Fibroblast of villous mesenchyme (primary cell): ENCODE measurements at places on chromosomes 11 and 22. TPM values are rescaled to one million over a fixed set of nuclear protein-coding genes. Genes with fewer than 3 reads are reported as not detected.

DNA sequence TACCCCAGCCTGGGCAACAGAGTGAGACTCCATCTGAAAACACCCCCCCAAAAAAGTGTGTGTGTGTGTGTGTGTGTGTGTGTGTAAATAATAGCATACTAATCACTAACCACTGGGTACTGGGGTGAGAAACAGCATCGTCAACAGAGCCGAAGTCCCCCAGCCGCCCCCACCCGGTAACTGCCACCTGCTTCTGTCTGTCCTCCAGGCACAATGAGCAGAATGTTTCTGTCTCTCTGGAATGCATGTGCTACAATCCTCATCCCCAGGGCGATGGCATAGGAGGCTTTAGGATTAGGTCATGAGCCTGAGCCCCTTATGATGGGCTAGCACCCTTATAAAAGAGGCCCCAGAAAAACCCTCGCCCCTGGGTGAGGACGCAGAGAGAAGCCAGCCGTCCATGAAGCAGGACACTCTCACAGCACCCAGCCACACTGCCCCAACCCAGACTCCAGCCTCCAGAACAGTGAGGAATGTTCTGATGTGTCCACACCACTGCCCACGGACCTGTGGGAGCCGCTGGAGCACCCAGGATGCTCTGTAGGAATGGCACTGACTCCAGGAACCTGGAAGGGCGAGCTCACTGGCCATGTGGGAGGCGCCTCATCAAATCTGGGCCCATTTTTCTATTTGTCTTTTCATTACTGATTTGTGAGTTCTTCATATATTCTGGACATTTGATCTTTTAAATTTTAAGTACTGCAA is 9.9 kb downstream of the TTLL8 start:
- no peak for DNase-seq

GRCh38 chr22:42931421-42932196 is 74.5 kb upstream of the ARFGAP3 start:
- DNase-seq, result peak; percentile 80

DNA sequence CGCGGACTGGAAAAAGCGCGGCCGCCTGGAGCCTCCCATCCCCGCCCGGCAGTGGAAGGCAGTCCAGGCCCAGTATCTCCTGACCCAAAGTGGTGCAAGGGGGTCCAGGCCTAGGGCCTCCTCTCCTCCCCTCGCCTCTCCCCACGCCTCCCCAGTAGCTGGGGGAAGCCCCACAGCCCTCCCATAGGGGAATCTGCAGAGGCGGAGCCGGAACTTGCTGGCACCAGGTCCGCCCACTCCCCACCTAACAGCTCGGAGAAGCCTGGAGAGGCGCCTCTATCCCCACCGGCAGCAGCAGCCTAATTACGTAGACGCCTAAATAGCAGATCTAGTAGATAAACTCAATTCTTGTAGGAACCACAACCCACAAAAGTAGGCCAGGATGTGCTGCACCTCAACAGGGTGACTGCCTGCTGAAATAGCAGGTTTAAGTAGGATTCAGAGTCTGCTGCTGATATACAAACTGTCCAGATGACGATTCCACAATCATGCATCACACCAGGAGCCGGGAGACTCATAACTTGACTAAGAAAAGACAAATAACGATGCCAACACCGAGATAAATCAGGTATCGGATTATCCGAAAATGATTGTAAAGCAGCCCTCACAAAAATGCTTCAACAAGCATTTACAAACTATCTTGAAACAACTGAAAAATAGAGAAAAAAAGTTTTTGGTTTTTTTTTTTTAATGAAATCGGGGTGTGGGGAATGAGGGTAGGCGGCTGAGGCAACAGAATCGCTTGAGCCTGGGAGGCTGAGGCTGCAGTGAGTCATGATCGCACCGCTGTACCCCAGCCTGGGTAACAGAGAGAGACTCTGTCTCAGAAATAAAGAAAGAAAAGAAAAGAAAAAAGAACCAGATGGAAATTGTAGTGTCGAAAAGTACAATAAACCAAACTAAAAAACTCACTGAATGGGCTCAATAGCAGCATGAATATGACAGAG is 11.4 kb upstream of the BRD1 start:
- DNase-seq, result peak; percentile 27

DNA sequence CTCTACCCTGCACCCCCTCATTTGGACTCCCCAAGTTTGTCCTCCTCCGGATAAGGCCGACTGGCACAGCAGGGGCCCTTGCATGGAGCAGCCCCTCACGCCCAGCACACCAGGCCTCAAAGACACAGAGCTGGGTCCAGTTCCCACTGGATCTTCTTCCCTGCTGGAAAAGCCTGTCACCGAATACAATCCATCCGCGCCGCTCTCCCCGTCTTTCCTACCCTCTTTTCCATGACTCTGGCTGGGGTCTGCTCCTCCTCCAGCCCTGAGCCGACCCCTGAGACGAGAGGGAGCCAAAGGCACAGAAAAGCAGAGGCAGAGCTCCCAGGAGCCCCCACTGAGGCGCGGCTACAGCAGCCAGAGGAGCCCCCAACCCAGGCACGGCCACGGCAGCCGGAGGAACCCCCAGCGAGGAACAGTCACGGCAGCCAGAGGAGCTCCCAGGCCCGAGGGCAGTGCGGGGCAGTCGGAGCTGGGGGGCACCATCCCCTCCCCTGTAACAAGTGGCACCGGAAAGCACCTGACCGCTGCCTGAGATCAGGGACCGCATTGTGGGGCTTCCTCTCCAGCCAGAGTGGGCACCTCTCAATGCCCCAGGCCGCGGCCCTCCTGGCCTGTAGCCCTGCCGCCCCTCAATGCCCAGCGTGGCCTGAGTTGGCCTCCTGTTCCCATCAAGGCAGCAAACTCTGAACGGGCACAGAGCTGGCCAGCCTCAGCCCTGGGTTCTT is 12.0 kb downstream of the ALG12 start:
- DNase-seq, result no peak

GRCh38 chr11:98185245-98185644 is 835.5 kb upstream of the CNTN5 start:
- DNase-seq, result no peak

DNA sequence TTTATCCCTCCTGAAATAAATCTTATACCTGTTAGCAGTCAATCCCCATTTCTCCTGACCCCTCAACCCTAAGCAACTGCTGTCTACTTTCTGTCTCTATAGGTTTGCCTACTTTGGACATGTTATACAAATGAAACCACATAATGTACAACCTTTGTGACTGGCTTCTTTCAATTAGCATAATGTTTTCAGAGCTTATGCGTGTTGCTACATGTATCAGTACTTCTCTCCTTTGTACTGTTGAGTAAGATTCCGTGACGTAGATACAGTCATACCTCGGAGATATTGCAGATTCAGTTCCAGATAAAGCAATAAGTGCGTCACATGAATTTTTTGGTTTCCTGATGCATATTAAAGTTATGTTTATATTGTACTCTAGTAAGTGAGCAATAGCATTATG is 127.3 kb downstream of the MORC2 start:
- DNase-seq, result peak; percentile 16

DNA sequence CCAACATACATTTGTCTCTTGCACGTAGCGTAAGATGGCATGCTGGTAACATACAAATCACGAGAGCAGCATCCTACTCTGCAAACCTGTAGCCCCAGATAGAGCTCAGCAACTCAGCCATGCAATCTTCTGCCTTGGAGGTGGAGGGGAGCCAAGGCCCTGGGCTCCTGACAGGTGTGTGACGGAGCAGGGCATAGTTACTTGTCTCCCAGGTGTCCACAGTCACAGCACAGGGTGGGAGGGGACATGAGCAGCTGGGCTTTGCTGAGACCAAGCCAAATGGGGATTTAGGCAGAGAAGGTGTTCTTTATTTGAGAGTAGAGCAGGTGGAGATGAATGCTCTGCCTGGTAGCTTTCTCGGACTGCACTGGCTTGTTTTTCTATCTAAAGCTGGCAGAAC is 111.7 kb downstream of the TEAD1 start:
- no peak for DNase-seq

GRCh38 chr11:61174273-61174672 is 13.0 kb upstream of the VPS37C start:
- no peak for DNase-seq

DNA sequence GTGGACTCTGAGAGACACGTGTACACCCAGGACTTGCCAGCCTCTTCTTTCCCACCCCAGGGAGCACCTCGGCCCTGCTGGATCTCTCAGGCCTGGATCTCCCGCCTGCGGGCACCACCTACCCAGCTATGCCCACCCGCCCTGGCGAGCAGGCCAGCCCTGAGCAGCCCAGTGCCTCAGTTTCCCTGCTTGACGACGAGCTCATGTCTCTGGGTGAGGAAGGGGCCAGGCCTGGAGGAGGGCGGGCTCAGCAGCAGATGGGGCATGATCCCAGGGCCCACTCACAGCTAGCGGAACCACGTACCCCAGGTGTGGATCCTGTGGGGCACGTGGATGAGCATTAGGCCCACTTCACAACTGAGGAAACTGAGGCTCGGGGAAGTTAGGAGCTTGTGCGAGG is 13.7 kb upstream of the SH3BP1 start:
- DNase-seq, result no peak

DNA sequence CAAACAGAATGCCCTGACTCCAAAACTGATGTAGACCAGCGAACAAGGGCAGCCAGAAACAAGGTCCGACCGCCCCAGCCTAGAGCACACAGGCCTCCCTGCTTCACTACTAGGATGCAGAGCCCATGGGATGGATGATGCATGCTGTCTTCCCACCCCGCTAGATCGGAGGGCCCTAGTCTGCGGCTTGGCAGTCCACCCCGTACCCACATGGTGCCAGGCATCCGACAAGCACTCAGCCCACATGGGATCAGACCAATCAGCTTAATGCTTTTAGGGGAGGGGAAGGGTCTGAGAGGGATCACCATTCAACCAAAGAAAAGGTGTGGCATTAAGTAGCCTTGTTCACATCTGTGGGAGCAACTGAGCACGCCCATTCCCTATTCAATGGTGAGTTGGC is 30.6 kb downstream of the PISD start:
- no peak for DNase-seq

- no peak for DNase-seq
Measured at GRCh38 chr11:113954235-113954634, 20.7 kb upstream of the HTR3A start.

DNA sequence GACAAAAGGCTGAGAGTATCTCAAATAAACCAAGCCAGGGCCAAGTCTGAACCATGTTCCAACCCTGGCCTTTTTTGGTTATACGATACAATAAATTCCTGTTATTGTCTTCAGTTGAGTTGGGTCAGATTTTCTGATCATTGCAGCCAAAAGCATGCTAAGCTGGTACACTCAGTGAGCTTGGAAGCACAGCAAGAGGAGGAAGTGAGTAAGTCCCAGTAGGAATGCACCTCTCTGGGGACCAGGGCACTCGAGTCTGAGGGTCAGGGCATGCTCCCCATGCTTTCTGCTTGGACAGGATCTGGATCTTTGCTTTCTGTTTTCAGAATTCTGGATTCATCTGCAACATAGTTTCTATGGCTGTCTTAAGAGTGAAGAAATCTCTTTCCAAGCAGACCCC is 73.1 kb downstream of the TMPRSS5 start:
- DNase-seq, result no peak

DNA sequence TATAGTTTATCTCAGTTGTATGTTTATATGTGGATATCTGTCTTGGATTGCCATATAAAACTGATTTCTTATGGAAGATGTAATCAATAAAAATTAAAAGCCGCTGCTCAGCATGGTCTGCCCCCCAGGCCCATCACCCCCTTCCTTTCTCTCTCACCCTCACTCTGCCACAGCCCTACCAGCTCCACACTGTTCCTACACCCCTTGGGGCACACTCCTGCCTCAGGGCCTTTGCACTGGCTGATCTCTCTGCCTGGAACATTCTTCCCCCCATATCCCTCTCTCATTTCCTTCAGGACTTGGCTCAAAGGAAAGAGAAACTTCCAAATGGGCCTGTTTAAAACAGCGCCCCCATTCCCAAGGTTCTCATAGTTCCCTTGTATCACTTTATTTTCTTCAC is 63.1 kb downstream of the LRRC32 start:
- DNase-seq, result no peak

DNA sequence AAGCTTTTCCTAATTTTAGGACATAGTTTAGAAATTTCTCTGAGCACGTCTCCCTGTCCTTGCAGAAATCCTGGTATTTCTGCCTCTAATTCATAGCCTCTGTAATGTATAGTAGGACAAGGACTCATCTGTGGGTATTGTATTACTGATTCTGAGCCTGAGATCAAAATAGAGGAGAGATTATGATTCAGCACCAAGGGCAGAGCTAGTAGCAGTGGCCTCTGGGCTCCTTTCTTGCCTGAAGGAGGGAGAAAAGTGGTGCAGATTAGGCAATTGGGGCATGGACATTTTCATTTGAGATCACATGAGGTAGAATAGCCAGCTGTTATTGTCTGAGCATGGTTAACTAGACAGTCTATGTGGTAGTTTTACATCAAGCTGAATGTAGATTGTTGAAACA is 2.8 kb downstream of the MADD start:
- DNase-seq, result peak; percentile 47

DNA sequence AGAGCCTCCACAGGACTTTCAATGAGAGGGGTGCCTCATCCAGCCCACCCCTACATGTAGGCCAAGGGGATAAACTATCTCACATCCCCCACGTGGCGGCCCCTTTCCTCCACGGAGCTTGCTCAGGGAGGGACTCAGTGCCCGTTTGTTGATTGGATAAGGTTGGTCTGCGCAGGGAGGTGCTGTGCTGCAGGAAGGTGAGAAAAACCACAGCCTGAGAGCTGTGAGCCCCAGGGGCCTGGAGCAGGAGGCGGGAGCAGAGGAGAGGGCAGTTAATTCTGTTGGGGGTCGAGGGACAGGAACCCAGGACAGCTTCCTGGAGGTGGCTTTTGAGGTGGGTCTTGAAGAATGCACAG is 31.9 kb upstream of the ATXN10 start:
- no peak for DNase-seq

GRCh38 chr22:48719978-48720661 is 1107.6 kb downstream of the BRD1 start:
- DNase-seq, result no peak

DNA sequence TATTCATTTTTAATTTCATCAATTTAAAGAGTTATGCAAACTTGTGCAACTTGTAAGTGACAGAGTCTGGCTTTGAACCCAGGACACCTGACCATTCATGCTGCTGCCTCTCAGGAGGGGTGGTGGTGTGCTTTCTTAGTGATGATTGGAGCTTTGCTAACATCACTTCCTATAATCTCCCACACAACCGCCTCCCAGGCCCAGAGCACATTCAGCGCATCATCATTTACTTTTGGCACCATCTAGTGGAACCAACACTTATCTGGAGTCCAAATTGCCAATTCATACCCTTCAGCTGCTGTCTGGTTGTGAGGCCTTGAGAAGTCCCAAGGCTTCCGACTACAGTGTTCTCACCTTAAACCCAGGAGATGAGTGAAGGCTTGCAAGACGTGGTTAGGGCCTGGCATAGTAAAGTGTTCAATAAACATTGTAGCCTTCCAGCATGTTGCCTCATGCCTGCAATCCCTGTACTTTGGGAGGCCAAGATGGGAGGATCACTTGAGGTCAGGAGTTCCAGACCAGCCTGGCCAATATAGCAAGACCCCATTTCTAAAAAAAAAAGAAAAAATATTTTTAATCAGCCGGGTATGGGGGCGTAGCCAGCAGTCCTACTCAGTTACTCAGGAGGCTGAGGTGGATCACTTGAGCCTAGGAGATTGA is 1.1 kb upstream of the TTLL1 start:
- DNase-seq, result peak; percentile 90

Gene OR52I2
- not detected in 2 replicates for total RNA-seq

Gene SYCE3
- not detected in 2 replicates for total RNA-seq

Gene MUC5AC
- not detected in 2 replicates for total RNA-seq

Gene LMO1
- not detected in 2 replicates for total RNA-seq

Gene CRYBA4
- total RNA-seq, result not detected in 2 replicates

Gene ISX
- total RNA-seq, result not detected in 2 replicates

Gene DDTL
- 2.3 and 3.0 TPM in 2 replicates for total RNA-seq

Gene ATL3
- 123 and 152 TPM in 2 replicates for total RNA-seq
